ENCODE measurements at places on chromosomes 12 and 14.

DNA sequence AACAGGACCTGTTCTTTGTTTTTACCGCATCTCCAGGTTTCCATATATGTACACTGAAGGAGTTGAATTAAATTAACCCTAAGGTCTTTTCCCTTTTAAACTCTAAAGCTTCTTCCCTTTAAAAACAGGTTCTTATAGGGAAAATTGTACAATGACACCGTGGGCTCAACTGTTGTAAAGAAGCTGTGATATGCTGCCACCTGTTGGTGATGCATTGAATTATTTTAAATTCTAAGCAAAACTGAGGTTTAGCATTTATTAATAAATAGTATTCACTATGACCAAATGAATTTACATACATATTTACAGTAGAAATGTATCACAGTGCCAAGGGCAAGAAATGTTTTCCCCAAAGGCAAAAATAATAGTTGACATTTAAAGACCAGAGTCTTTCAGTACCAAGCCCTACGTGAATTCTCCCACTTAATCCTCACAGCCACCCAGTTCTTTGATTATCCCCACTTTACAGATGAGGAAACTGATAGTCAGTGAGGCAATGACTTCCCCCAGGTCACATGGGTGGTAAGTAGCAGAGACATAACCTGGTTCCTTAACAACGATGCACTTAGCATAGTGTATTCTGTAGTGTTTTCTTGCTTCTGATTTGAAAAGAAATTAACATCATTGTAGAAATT, 35.7 kb upstream of the TMEM263 start:
- DNase-seq: peak; percentile 39

DNA sequence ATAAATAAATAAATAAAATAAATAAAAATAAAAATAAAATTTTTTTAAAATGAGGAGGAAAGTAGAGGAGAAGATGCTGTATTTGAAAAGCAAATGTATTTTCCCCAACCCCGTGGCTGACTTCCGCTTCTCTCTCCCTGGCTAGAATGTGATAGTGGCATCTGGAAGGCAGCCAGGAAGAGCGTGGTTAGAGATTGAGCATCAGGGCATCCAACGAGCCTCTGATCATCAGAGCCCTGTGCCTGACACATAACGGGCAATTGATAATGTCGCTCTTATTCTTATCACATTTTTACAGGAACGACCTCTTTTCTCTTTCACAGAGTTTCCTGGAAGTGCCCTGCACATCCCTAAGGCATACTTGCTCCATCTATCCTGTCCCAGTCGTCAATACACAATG, 496.9 kb upstream of the TMEM132C start:
- no peak for DNase-seq

- DNase-seq: no peak
Observed at GRCh38 chr14:101623685-101624444, 62.6 kb downstream of the DIO3 start.

- DNase-seq: no peak
Observed at GRCh38 chr12:2355604-2356003, 302.8 kb downstream of the CACNA1C start.

DNA sequence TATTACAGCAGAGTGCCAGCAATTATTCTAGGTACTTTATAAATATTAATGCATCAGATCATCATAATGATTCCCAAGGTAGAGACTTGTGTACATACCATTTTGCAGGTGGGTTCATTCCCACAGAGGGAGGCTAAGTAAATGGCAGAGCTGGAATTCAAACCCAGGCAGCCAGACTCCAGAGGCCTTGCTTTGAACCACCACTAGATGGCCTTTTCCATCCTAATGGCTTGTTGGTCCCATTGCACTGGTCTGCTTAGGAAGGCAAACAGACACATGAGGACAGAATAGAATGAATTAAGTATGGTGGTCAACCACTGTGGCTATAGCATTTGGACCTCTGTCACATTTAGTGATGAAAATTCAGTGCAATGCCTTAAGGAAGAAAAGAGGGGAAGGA, 158.7 kb downstream of the METTL25 start:
- no peak for DNase-seq

- DNase-seq: no peak
Observed at GRCh38 chr12:19010726-19011125, 118.8 kb upstream of the PLEKHA5 start.

GRCh38 chr14:30874120-30874998, at the start of gene COCH:
TSS of gene COCH (plus strand) at chr14:30874559. CDS start at chr14:30874939, 380 bp downstream.
- no peak for DNase-seq

Data from fibroblast of gingiva (primary cell).